ENCODE measurements at places on chromosomes 1 and 21.

DNA sequence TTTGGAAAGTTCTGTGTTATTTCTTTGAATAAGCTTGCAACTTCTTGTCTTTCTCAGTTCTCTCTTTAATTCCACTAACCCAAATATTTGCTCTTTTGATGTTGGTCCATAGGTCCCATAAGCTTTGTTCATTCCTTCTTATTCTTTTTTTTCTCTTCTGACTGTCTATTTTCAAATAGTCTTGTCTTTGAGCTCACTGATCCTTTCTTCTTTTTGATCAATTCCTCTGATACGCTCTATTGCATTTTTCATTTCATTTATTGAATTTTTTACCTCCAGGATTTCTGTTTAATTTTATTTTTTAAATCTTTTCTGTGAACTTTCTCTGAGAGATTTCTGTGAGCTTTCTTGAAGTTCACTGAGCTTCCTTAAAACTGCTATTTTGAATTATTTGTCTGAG lies 486.6 kb downstream of the KIF26B start:
- no peak for DNase-seq

DNA sequence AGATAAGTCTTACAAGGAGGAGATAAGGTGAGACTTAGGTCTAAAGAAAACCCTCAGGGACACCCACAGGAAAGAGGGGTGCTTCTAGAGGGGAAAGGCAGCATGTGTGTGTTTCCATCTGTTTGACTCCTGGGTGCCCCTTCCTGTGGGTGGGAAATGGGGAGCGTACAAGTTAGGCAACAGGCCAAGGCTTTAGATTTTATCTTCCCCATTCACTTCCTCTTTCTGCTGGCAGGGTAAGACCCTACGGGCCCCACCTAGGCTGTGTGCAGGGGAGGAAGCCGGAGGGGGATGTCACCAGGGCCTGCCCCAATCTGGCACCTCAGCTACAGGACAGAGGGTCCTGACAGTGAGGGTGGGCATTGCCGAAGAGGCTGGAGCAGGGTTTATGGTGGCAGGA lies 2.5 kb upstream of the OLIG1 start:
- DNase-seq, result no peak

DNA sequence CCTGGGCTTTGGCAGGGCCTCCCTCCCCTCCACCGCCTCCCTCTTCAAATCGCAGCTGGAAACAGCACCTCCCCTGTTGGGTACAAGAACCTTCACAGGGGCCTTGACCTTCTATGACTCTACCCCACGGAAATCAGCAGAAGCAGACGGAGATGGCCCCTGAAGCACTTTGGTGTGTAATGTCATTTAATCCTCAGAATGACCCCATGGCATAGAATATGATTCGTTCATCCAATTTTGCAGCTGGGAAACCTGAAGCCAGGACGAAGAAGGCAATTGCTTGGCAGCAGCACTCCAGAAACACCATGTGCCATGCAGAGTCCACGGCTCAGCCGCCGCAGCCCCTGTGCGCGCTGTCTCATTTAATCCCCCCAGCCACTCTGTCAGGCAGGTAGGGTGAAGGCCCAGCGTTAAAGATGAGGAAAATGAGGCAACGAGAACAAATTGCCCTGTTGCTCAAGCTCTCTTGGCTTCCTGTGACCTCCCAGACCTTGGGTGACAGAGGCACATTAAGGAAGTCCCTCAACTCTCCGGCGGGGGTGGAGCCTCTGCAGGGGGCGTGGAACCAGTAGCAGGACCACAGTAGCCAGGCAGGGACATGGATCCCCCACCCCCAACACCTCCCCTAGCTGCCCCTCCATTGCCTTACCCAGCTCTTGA lies 25.8 kb upstream of the LAPTM5 start:
- DNase-seq, result no peak

- no peak for DNase-seq
Observed at GRCh38 chr1:111730706-111731105, 8.5 kb downstream of the INKA2 start.

- no peak for DNase-seq
Observed at GRCh38 chr1:21773585-21773984, 9.4 kb downstream of the USP48 start.

DNA sequence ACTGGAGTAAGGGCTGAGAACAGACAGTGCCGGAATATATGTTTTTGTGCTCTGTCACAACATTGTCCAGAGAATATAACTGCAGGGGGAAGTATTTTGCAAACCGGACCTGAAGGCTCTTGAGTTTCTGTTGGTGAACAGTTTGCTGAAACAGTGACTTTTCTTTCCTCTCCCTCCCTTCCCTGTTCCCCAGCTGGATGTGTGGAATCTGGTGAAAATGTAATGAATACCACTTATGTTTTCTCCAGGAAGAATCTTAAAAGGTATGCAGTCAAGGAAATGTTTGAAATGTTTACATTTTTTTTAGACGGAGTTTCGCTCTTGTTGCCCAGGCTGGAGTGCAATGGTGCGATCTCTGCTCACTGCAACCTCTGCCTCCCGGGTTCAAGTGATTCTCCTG lies 23.4 kb downstream of the CHAF1B start:
- no peak for DNase-seq

DNA sequence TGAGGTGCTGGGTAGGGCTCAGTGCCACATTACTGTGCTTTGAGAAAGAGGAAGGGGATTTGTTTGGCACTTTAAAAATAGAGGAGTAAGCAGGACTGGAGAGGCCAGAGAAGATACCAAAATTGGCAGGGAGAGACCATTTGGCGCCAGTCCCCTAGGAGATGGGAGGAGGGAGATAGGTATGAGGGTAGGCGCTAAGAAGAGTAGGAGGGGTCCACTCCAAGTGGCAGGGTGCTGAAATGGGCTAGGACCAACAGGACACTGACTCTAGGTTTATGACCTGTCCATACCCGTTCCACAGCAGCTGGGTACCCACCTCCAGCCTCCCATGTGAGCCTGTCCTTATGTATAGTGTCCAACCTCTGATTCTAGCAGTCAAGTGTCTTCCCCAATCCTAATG lies 1.0 kb upstream of the CRTC2 start:
- DNase-seq, result no peak

DNA sequence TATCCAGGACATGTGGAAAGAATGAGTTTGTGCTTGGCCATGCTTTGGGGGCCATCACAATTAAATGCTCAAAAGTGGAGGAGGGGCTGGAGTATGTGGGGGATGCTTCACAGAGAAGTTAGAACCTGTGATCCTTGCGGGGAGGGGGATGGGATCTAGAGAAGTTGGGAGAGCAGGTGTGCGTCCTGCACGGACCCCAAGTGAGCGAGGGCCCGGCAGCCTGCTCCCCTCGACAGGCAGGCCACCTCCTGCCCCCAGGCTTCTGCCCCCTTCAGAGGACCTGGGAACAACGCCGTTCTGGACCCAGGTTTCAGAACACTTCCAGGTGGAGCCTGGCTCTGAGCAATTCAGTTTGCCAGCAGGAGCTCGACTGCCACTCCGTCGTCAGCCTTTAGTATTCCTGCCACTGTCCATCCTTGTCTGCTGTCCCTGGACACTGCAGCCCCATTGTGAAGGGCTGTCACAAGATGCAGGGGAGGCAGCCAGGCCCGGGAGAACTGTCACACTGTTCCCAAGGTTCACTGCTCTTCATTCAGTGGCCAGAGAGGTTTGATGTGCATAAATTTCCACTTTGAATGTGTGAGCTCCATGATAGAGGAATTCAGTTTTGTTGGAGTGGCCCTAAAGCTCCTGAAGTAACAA lies 112.2 kb downstream of the DHRS3 start:
- no peak for DNase-seq

DNA sequence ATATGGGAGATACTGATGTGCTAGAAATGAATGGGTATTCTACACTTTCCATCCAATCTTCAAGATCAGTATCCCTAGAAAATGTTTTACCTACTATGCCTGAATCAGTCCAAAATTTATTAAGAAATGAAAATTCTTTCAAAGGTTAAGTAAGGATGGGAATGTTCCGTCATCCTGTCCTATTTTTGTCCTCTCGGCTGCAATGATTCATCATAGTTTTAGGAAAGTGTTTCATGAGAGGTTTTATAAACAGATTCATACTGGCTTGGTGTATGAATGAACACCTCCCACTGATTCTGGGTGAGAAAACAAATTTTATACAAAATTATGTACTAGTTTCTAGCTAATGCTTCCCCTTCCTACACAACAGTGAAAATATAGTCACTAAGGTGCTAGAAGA lies 504.6 kb upstream of the NR5A2 start:
- DNase-seq, result no peak

DNA sequence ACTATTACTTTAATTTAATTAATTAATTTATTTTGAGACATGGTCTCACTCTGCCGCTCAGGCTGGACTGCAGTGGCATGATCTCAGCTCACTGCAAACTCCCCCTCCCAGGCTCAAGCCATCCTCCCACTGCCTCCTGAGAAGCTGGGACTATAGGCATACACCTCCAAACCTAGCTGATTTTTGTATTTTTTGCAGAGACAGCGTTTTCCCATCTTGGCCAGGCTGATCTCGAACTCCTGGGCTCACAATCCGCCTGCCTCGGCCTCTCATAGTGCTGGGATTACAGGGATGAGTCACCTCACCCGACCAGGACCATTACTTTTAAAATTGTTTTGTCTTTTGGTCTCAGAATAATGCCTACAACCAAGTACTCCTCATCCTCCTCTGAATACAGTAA lies 15.6 kb downstream of the YY1AP1 start:
- DNase-seq, result no peak

- no peak for DNase-seq
Observed at GRCh38 chr1:42743317-42744147, 3.5 kb upstream of the CLDN19 start.

DNA sequence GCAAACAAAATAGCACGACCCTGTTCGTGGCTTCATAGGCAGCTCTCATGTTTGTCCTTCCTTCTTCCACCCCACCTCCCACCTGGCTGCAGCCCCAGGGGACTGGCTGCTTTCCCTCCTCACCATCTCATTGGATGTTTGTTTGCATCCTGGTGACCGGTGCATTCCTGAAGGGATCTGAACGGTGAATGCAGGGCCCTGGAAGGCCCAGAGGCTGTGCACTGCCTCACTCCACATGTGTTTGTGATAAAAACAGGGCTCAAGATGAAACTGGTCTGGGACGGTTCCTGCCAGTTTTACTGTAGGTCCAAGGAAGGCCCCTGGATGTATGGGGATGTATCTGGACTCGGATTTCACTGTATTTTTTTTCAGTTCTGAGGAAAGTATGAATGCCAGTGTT lies 42.8 kb downstream of the CNN3 start:
- no peak for DNase-seq

- DNase-seq, result no peak
Observed at GRCh38 chr1:219174460-219175211, 958 bp downstream of the LYPLAL1 start.

DNA sequence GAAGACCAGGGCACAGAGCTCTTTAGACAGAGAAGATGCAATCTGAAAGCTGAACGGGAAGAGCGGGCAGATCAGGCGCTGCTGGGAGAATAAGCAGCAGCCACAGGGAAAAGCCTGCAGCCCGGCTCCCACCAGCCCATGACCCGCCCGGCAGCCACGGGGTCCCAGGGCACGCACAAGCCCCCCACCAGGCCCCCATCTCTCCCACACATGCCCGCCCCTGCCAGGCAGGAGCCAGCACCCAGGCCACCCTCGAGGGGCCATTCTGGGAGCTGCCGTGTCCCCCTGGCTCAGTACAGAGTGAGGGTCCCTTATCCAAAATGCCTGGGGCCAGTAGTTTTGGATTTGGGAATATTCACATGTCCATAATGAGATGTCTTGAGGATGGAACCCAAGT lies 16.3 kb downstream of the SLC19A1 start:
- no peak for DNase-seq

- DNase-seq, result no peak
Observed at GRCh38 chr1:53653631-53654030, 85.3 kb downstream of the GLIS1 start.

- no peak for DNase-seq
Observed at GRCh38 chr1:230204842-230205241, 137.8 kb downstream of the GALNT2 start.

- no peak for DNase-seq
Observed at GRCh38 chr1:55808263-55808662, 593.1 kb upstream of the USP24 start.

GRCh38 chr1:165424454-165425216 lies 20.3 kb downstream of the RXRG start:
- no peak for DNase-seq

GRCh38 chr21:44590311-44590721 lies 2.0 kb downstream of the KRTAP10-6 start:
- DNase-seq, result no peak

DNA sequence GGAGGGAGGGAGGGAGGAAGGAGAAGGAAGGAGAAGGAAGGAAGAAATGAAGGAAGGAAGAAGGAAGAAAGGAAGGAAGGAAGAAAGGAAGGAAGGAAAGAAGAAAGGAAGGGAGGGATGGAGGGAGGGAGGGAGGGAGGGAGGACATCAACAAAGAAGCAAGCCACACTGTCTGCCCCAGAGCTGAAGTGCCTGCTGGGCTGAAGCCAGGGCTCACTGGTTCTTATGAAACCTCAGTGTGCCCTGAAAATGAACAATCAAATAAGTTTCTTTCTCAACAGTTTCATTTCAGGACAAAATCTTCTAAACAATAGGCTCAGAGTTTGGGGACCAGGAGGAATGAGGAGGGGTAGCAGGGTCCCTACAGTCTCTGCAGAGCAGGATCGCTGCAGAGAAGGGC lies 21.1 kb downstream of the ARHGEF19 start:
- DNase-seq, result no peak

- no peak for DNase-seq
Observed at GRCh38 chr1:180251526-180252305, 21.7 kb downstream of the LHX4 start.

GRCh38 chr1:222772996-222773379 lies 36.0 kb downstream of the FAM177B start:
- DNase-seq, result no peak

- DNase-seq, result no peak
Observed at GRCh38 chr1:9078752-9079500, 9.5 kb upstream of the SLC2A5 start.

DNA sequence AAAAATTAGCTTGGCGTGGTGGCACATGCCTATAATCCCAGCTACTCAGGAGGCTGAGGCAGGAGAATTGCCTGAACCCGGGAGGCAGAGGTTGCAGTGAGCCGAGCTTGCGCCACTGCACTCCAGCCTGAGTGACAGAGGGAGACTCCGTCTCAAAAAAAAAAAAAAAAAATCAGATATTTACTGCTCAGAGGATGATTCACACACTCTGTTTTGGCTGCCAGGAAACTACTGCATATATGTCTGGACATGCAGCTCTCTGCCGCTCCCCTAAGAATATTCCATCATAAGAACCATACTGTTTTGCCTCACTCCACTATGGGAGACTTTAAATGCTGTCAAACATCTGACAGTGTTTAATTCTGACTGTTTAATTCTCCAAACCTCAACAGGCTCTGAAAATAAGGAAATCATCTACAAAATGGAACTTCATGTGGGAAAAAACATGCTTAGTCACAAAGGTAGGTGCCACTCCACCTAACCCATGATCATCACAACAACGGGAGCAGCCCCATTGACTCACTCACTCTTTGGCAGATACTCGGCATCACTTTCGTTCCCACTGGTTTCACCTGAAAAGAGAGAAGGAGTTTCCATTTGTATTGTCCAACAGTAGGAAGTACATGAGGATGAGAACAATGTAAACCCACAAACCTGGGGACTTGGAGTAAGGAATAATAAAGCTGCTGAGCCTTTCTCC lies 29.3 kb upstream of the BCAS2 start:
- DNase-seq, result no peak

Measured in substantia nigra (tissue), 51 donors.